ENCODE measurements at places on chromosomes 12 and 14.

GRCh38 chr12:52185400-52185967 lies 6.3 kb downstream of the KRT80 start:
- no peak for DNase-seq

- peak; percentile 89 for DNase-seq
These were observed 32.3 kb upstream of the FICD start for GRCh38 chr12:108482717-108483212.

GRCh38 chr12:15608406-15608805 lies 180.8 kb downstream of the EPS8 start:
- no peak for DNase-seq

DNA sequence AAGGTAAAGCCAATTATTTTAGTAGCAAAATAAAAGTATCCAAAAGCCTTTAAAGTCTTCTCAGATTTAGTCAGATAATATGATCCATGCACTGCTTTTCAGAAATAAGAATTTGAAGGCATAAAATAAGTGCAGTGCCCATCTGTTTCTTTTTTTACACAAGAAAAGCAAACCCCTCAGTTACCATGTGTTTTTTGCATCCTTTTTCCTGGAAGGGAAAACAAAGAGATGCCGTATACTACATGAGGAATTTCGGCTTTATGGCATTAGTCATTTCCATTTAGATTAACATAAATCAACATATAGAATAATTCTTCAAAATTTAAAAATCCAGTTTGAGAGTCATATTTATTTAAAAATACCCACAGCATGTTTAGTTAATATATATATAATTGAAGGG lies 70.0 kb upstream of the GNPNAT1 start:
- DNase-seq, result no peak
